ENCODE measurements at places on chromosomes 3 and 15. TPM values are rescaled to one million over a fixed set of nuclear protein-coding genes. Genes with fewer than 3 reads are reported as not detected.

GPR87 gene
- not detected for total RNA-seq

MTMR10 gene
- 15.7 TPM for total RNA-seq

SLC24A5 gene
- not detected for total RNA-seq

EPHB3 gene
- total RNA-seq, result 5.3 TPM

CLDN1 gene
- total RNA-seq, result 2.5 TPM

SPTBN5 gene
- total RNA-seq, result 0.63 TPM

SLC2A2 gene
- not detected for total RNA-seq

CAMK2N2 gene
- 3.4 TPM for total RNA-seq

C3orf20 gene
- total RNA-seq, result 0.31 TPM

Measured in parietal lobe (tissue), 2 donors.